ENCODE measurements at places on chromosomes 1 and 21.

GRCh38 chr21:28818663-28819278 is 173.9 kb downstream of the LTN1 start:
- DNase-seq = no peak

DNA sequence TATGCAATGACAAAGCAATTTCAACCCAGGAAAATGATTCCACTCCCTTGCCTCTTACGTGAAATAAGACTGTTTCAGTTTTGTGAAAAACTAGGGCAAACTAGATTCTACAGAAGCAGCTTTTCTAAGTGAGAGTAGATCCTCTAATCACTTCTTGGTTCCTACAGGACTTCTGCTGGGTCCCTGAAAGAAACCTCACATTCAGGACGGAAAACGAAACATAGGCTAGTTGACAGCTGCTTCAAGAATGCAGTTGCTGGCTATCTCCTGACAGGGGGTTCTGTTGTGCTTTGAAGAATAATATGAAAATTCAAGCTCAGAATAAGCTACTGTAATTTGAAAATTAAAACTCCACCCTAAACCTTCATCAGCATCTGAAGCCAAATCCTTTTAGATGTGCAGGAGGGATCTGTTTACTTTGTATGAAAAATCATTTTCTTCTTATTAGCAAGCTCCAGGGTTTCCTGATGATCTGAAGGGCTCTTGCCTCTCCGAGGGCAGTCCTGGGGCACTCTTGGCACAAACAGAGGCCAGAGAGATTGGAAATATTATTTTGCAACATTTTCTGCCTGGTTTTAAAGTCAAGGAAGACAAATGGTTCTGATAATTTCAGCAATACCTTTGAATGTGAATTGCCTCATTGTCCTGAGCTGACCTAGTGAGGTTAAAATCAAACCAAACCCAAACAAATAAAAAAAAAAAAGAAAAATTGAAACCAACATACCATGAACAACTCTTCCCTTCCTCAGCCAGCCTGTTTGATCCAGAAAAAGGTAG is 55.0 kb downstream of the NTMT2 start:
- no peak for DNase-seq

- DNase-seq = peak; percentile 84
Measured at GRCh38 chr1:109201123-109201703, 12.5 kb upstream of the SARS1 start.

- no peak for DNase-seq
Measured at GRCh38 chr21:33124889-33125288, 54.9 kb downstream of the OLIG1 start.

GRCh38 chr1:210301615-210302000 is 27.1 kb upstream of the HHAT start:
- DNase-seq = no peak

DNA sequence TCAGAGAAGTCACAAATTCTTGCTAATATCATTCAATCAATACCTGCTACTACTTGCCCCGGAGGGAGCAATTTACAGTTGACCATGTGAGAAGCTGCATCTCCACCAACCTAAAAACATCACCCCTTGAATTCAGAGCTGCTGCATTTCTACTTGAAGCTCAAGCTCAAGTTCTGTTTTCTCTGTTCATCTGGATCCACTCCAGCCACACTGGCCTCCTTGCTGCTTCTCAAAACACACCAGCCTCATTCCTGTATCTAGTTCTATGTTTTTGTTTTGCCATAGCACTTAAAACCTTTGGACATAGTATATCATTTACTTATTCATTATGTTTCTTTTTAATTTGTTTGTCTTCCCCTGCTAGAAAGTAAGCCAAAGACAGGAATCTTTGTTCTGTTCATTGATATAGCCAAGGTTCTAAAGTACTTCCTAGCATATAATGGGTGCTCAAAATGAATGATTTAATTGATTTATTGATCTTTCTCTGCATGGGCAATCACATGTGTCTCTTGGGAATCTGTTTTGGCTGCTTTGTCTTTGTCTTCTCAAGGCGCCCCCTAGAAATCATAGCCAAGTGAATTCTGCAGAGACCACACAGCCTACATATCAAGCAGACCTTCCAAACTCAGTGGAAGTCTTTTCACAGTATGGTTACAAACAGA is 23.6 kb downstream of the SYF2 start:
- DNase-seq = no peak

GRCh38 chr1:220497220-220497947 is 30.6 kb upstream of the MARK1 start:
- DNase-seq = no peak

GRCh38 chr1:79472067-79472656 is 465.6 kb upstream of the ADGRL4 start:
- DNase-seq = no peak
